ENCODE measurements at places on chromosomes 2 and 18. TPM values are rescaled to one million over a fixed set of nuclear protein-coding genes. Genes with fewer than 3 reads are reported as not detected.

The FOXD4L1 gene
- 0.43 TPM for total RNA-seq

The HOXD1 gene
- not detected for total RNA-seq

The ALK gene
- not detected for total RNA-seq

The SCYGR4 gene
- not detected for total RNA-seq

The RAB6C gene
- not detected for total RNA-seq
